Caco-2 (cell line): ENCODE measurements at places on chromosomes 16 and 17. TPM values are rescaled to one million over a fixed set of nuclear protein-coding genes. Genes with fewer than 3 reads are reported as not detected.

The KCNJ12 gene
- total RNA-seq: 0.07 and 0.14 TPM in 2 replicates

- no peak for DNase-seq
- H3K27me3 ChIP-seq: no peaks in the 10 kb centered on the region
Measured at GRCh38 chr17:3512505-3513171, 36.8 kb downstream of the ASPA start.

DNA sequence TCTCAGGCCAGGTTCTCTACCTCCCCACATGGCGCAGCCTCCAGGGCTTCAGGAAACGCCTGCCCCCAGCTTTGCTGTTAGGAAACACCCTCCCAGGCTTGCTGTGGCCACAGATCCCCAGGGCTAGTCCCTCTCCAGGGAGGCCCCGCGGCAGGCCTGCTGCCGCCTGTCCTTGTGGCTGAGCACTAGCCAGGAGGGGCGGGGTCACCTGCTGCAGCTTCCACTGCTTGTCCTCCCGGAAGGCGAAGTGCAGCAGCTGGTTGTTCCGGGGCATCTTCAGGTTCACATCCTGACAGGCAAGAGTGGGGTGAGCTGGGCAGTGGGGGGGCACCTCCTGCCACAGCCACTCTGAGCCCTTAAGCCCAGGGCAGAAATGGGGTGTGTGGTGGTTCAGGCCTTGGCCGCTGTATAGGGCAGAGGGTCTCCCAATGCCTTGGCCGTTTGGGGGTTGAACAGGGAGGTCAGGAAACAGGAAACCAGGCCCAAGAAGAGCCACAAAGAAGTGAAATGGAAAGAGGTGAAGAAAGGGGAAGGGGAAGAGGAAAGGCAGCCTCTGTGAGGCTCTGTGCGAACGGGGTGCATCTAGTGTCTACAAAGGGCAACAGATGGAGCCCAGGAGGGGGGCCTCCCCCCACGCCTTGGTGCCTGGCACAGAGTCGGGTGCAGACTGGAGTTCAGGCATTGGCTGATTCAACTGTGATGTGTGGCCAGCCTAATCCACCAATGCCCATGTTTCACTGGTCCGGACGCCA lies 2.0 kb downstream of the ROGDI start:
- DNase-seq: no peak
- no peaks in the 10 kb centered on the region for H3K36me3 ChIP-seq
- H3K4me3 ChIP-seq: no peak overlapping the region

- H3K4me1 ChIP-seq: no peaks in the 10 kb centered on the region
- peak overlapping the region; percentile 15 for H3K27ac ChIP-seq
- no peak for DNase-seq
- H3K27me3 ChIP-seq: no peaks in the 10 kb centered on the region
- H3K4me3 ChIP-seq: no peak overlapping the region
Measured at GRCh38 chr16:75599452-75600277, 23.4 kb downstream of the ADAT1 start.

- peaks cover 6% of the 10 kb centered on the region; the same call in 1 of the 2 replicates for H3K4me1 ChIP-seq
- H3K27ac ChIP-seq: no peak overlapping the region
- H3K4me3 ChIP-seq: no peak overlapping the region
- H3K36me3 ChIP-seq: no peaks in the 10 kb centered on the region
Measured at GRCh38 chr16:86398622-86399021, 111.7 kb upstream of the FOXF1 start.
